Mucosa of gallbladder (tissue), 1 donor: ENCODE measurements at places on chromosomes 1 and 21. TPM values are rescaled to one million over a fixed set of nuclear protein-coding genes. Genes with fewer than 3 reads are reported as not detected.
A peak's percentile ranks its signal among the peaks of the same experiment; 100 is the strongest.

The CRYAA gene
- not detected for total RNA-seq

The COL24A1 gene
- 1.5 TPM for total RNA-seq

The PAX7 gene
- not detected for total RNA-seq

The ESPN gene
- 3.1 TPM for total RNA-seq

The TFF3 gene
- total RNA-seq: 1,342 TPM

The TAS1R1 gene
- total RNA-seq: 0.49 TPM

The KLHDC9 gene
- total RNA-seq: 14.3 TPM

The NPHS2 gene
- total RNA-seq: not detected

The ASTN1 gene
- 2.0 TPM for total RNA-seq

The CA6 gene
- total RNA-seq: not detected

The ZNF692 gene
- 62.7 TPM for total RNA-seq

The JUN gene
- 135 TPM for total RNA-seq

- DNase-seq: no peak
These were observed 18.4 kb upstream of the INPP5B start for GRCh38 chr1:37965301-37965700.

DNA sequence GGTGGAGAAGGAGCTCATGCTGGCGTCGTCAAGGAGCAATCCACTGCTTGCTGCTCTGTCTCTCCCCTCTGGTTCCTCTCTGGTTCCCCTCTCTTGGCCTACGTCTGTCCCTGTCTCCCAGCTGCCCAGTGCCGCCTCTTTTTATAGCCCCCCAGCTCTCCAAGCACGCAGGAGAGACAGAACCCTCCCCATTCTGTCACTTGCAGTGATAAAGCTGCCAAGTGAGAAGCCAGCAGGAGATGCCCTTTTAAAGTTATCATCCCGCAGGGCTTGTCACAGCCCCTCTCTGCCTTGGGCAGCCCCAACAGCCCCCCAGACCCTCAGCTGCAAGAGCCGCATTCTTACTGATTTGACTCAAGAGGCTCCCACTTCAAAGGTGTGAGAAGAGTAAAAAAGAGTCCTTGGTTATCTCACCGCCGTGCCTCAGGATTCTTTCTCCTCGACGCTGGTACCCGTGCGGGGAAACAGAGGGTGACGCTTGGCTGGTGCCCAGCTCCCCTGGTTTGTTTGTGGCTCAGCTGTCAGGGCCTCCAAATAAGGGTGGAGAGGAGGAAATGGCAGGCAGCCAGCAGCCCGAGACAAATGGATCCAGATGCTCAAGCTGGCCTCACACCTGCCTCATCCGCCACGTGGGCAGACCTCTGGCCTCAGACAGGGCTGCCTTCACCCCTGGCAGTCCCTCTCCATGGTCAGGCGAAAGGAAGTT lies at the start of gene NPPA:
NPPA (minus strand) TSS at position 117 of the 706 bp plus-strand sequence; CDS start at position 18, 99 bp downstream.
- DNase-seq: no peak

DNA sequence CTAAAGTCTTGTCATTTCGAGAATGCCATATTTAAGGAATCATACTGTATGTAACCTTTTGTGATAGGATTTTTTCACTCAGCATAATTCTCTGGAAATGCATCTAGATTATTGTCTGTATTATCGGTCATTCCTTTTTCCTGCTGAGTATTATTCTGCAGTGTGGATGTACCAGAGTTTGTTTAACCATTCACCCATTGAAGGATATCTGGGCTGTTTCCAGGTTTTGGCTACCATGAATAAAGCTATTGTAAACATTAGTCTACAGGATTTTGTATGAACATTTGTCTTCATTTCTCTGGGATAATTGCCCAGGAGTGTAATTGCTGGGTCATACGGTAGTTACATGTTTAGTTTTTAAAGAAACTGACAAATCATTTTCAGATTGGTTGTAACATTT lies 61.8 kb downstream of the ATP1A1 start:
- no peak for DNase-seq

- peak; percentile 24 for DNase-seq
These were observed 11.4 kb upstream of the ZSCAN20 start for GRCh38 chr1:33460947-33461629.

GRCh38 chr1:167196166-167196565 lies 24.5 kb upstream of the POU2F1 start:
- DNase-seq: no peak

- no peak for DNase-seq
These were observed 32.7 kb downstream of the LYPLAL1 start for GRCh38 chr1:219206350-219206749.

GRCh38 chr1:229870381-229870780 lies 196.7 kb upstream of the GALNT2 start:
- no peak for DNase-seq

- DNase-seq: no peak
These were observed 73.0 kb upstream of the PTGS2 start for GRCh38 chr1:186753241-186753640.

DNA sequence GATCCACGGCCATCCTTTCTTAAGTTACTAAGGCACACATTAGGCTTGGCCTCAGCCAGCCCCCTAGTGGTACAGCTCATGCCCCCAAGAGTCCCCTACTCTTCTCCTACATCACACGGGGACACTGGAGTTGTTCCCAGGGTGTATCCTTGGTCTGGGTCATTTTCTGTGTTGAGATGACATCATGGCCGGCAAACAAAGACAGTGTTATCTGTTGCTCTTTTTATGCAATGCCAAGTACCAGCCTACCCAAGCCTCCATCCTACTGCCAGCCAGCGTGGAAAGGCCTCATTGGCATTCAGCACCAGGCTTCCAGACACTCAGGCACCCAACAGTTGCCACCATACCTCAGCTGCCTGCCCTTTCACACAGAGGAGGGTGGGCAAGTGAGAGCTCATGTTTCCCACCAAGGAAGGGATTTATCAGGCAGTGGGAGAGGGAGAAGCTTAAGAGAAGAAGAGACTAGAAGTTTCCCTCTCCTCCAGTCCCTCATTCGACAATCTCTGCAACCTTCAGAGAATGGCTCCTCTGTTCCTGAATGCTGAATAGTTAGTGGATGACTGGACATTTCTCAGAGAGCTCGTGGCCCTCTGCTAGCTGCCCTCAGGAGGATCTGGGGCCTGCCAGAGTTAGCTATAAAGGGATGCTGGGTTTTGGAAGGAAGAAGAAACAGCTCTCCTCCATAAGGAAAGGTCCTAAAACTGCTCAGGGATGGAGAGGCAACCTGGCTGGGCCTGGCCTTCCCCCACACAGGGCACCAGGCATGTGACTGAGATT lies 17.7 kb downstream of the CBR1 start:
- no peak for DNase-seq

- peak; percentile 64 for DNase-seq
These were observed 236.5 kb upstream of the JUN start for GRCh38 chr1:59020151-59020997.

DNA sequence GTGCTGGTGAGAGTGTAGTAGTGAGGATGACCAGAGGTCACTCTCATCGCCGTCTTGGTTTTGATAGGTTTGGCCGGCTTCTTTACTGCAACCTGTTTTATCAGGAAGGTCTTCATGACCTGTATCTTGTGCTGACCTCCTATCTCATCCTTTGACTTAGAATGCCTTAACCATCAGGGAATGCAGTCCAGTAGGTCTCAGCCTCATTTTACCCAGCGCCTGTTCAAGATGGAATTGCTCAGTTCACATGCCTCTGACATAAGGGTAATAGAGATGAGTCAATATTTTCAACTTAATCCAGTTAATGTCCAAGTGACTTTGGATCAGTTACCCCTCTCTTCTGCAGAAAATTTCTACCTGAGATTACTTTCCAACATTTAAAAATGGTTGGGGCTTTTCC lies 4.6 kb downstream of the NID1 start:
- no peak for DNase-seq

DNA sequence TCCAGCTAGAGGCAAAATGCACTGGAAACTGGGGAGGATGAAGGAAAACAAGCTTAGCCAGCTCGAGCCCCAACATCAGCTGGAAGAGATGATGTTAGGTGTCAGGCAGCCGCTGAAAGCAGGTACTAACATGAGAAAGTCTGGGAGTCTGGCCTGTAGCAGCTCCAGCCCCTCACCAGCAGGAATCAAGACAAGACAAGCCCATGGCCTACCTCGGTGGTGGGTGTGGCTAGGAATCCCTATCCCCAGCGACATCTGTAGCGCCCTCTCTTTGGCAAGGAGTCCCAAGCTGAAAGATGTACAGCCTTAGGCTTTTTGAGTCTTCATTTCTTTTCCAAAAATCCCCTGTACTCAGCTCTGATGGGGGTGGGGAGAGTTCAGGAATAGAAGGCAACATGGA lies 2.6 kb downstream of the DLGAP3 start:
- no peak for DNase-seq

DNA sequence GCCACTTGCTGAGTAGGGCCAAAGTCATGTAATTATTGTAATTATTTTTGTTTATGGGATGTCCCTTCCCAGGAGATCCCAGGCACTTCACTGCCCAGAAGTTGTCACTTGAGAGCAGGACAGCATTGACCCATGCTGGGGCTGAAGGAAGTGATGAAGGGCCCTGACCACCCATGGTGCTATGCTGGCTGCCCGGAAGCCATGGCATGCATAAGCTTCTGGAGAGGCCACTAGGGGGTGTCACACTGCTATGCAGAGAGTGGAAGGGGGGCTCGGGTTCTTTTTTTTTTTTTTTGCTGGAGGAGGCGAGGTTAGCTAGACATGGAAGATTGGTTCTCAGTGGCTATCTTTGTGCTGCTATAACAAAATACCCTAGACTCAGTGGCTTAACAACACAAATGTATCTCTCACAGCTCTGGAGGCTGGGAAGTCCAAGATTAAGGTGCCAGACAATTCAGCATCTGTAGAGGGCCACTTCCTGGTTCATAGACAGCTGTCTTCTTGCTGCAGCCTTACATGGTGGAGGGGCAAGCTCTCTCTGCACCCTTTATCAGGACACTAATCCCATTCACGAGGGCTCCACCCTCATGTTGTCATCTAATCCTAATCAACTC lies 84.9 kb downstream of the CNIH3 start:
- DNase-seq: no peak

DNA sequence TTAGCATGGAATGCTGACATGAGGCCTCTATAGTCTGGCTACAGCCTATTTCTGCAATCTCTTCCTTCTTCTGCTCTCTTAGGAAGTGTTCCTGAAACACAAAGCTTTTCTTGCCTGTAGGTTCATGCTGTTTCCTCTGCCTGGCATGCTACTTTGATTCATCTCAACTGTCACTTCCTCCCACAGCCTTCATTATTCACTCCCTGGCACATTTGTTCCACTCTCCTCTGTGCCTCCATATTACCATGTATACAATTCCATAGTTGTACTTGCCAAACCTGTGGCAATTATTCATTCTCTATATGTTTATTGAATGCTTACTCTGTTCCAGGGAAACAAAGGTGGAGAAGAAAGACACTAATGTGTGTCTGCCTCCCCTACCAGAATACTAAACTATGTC lies 210.2 kb downstream of the LRRC7 start:
- DNase-seq: no peak

GRCh38 chr21:44443291-44443890 lies 11.9 kb upstream of the LRRC3 start:
- no peak for DNase-seq

- no peak for DNase-seq
These were observed 235.8 kb downstream of the TRABD2B start for GRCh38 chr1:47761201-47761930.

GRCh38 chr1:94928293-94928939 lies 1.5 kb upstream of the CNN3 start:
- no peak for DNase-seq

- no peak for DNase-seq
These were observed 45.2 kb downstream of the AK4 start for GRCh38 chr1:65193129-65193695.

DNA sequence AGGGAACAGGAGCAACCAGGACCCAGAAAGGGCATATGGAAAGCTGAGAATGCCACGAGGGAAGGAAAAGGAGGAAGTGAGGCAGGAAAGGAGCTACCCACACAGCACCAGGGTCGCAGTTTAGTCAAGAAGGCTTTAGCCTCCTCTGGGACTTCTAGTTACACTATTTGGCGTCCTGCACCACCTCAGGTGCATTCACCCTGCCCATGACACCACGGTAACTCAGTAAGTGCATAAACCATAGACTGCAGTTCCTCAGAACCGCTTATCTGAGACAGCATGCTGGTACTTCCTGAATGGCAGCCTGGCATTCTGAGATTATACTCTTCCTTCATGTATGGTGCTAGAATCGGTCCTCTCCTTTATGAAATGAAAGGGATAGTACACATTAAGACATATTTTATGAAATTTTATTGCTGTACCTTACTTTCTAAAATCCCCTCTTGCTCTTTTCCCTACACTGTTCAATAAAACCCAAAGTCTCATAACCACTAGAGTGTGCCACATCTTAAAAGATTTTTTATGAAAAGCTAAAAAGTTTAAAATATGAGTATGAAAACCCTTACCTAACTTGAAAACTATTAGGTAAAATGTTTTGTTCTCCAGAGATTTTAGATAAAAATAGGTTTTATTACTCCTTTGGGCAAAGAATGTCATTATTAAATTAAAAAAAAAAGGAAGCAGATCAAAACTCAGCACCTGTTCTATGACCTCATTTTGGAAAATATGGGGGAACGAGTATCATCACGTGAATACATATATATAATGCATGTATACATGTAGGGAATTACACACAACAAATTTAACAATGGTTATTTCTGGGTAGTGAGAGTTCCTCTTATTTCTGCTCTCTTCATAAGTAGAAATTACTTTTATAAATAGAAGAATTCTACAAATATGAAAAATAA lies 67.3 kb downstream of the VAV3 start:
- DNase-seq: no peak

DNA sequence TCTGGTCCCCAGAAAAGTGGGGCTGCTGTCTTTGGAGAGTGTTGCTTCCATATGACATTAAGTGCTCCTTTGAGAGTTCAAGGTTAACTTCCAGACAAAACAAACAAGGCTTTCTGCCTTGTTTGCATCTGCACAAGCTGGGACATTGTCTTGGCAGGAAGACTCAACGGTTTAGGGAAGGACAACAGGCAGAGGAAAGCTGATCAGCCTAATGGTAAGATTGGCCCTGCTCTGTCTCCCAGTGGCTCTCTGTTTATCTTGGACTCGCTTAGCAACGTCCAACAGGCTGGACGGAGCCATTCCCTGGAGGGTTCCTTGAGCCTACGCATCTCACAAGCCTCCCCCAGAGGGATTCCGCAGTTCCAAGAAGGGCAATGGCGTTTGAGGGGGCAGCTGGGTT lies 62.2 kb upstream of the SLC44A3 start:
- peak; percentile 40 for DNase-seq

- DNase-seq: no peak
These were observed 4.5 kb upstream of the TRIM67 start for GRCh38 chr1:231157311-231157710.

- peak; percentile 37 for DNase-seq
These were observed 116.6 kb upstream of the HIVEP3 start for GRCh38 chr1:42035205-42035829.

- DNase-seq: no peak
These were observed 16.2 kb downstream of the GIPC2 start for GRCh38 chr1:78061825-78062523.
